ENCODE measurements at places on chromosomes 13 and 19.

DNA sequence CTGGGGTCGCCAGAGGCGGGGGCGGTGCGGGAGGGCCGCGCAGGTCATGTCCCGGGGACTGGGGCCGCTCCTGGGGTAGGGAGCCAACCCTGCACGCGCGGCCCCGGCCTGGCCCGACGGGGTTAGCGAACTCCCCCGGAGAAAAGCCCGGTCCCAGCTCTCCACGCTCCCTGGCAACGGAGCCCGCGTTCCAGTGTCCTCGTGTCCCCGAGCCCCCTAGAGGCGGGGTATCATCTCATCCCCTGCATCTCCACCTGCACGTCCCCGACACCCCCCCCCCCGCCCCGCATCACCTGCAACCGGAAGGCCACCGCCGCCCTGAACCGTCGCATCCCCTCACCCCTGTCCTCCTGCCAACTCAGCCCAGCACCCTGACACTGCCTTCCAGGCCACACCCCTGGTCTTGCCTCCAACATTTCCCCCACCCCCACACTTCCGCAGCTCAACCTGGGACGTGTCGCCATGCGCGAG, 2.7 kb downstream of the WDR88 start:
- DNase-seq, result no peak

DNA sequence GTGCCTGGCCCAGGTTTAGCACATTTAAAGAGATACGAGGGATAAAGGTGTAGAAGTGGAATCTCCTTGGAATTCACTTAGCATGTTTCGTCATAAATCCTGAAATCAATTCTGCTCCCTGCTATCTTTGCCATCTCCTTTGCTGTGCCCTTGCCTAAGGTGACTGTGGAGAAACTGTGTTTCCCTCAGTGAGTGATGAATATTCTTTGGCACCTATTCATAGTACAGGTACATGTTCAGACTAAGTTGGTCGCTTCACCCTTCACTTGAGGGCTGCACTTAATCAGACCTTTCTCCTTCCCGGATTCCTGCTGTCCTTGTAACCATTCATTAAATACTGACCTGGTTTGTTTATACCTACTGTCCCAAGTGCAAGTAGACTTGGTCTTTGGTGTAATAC, 17.8 kb downstream of the PCCA start:
- no peak for DNase-seq

DNA sequence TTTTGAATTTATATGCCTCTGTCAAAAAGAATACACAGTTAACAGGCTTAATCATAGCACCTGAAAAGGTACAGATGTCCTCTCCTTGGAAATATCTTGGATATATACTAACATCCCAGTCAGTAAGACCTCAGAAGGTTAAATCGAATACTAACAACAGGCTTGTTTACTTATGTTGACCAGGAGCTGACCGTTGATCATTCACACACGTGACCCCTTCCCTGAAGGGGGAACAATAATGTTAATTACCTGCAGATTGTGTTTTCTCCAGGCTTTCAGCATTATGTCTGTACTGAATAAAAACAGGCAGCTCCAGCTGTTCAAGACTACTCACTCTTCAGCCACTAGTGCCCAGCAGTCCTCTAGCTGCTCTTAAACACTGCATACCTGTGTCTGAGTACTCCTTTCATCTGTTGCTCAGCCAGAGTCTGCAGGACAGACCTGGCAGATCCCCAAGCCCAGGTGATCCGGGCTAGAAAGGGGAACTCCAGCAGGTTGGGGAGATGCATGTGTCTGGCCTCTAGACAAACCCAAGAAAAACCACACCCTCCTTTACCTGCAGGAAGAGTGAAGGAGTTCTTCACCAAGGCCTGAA, 163.9 kb downstream of the RNF17 start:
- no peak for DNase-seq

- no peak for DNase-seq
These were observed 3.5 kb upstream of the ZNF701 start for GRCh38 chr19:52566588-52566987.

DNA sequence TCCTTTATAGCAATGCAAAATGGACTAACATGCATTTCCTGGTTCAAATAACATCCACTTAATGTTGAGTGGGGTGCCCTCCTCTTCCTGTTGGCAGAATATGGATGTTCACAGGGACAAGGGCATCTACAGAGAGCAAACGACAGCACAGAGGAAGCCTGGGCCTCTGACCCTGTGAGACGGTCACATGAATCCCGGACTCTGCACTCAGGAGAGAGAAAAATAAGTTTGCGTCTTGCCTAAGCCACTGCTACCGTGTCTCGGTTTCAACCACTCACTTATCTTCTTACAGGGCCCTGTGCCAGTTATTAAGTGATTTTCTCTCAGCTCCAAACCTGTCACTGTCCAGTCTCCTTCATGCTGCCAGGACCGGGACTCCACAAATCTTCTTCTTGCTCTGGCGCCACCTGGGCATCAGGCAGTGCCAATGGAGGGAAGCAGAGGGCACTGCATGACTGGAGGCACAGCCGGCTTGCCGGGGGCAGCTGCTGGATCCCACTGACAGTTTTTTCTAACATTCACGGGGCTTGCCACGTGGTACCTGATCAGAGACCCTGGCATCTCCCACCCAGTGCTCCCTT, 11.8 kb downstream of the LIG1 start:
- no peak for DNase-seq

DNA sequence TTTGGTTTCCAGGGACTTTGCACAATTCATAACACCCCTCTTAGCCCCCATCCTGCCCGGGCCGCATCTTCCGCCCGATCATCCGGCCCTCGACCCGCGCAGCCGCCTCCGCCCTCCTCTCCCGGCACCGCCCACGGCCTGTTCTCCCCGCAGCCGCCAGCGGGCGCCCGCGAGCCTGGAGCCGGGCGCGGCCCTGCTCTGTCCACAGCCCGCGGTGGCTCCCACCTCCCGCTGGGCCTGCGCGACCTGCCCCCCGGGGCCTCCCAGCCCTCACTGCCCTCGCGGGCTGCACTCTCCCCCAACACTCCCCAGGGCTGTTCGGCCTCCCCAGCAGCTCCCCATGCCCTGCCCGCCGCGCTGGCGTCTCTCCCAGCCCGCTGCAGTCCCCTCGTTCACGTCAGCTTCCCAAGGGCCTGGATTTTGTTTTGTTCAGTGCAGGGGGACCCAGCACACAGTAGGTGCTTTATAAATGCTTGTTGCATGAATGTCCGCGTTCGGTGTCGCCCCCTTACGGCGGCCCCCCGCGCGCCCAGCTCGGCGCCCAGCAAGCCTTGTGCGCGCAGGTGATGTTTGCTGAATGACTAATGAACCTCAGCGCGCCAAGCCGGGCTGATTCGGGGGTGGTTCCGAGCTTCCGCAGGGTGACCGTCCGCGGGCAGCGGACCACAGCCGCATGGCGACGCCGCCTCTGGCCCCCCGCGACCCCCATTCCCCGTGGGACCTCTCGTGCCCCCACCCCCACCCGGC, 4.6 kb upstream of the APC2 start:
- peak; percentile 65 for DNase-seq

GRCh38 chr19:5166262-5166661, 174.3 kb downstream of the PTPRS start:
- DNase-seq, result no peak

DNA sequence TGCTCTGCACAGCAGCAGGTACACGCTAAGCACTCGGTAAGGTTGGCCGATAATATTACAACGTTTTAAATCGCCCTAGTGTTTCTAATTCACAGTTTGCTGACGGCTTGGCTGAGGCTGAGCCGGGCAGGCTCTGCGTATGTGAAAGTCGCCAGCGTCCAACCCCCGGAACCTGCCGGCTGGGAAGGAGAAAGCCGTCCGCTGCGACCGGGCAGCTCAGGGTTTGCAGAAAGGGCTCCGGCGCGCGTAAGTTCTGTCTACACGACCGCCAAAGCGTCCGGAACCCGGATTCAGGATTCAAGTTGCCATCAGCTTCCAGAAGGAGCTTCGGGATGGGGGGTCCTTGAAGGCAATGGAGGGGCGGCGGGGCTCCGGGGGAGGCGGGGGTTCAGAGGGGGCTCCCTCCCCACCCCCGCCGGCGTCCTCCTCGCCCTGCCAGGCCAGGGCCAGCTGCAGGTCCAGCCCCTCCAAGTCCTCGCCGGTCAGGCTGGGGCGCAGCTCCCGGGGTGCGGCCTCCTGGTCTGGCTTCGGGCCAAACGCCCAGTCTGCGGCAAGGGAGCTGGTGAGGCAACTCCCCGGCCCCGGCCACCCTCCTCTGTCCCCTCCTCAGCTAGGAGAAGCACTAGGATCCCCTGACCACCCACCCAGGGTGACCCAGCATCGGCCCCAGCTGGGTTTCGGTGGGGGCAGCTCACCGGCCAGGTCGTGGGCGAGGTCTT, 575 bp downstream of the SMIM44 start:
- no peak for DNase-seq

- no peak for DNase-seq
These were observed 2.1 kb downstream of the CILP2 start for GRCh38 chr19:19540064-19540714.

DNA sequence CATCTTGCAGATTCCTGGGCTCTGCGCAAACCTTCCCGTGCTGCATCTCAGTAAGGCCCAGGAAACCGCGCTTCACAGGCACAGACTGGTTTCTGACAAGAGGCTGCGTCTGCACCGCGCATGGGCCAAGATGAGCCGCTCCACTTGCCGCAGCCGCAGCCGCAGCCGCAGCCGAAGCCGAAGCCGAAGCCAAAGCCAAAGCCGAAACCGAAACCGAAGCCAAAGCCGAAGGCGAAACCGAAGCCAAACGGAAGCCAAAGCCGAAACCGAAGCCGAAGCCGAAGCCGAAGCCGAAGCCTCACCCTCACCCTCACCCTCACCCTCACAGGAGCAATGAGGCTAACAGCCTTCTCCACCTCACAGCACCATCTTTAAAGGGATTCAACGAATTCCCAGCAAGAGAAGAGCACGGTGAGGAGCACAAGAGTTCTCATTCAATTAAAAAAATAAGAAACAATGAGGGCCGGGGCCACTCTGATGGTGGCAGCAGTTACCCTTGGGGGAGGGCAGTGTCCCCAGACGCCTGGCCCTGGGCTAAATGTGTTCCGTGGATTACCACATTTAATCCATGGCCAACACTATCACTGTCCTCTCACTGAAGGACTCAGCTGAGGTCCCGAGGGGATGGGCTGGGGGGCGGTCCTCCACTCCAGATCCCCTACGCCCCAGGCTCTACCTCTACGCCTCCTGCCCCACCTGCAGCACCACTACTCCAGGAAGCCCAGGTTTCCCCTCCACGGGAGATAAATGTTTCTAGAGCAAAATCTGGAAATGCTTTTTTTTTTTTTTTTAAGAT, 29.1 kb downstream of the ZNF787 start:
- DNase-seq, result no peak

DNA sequence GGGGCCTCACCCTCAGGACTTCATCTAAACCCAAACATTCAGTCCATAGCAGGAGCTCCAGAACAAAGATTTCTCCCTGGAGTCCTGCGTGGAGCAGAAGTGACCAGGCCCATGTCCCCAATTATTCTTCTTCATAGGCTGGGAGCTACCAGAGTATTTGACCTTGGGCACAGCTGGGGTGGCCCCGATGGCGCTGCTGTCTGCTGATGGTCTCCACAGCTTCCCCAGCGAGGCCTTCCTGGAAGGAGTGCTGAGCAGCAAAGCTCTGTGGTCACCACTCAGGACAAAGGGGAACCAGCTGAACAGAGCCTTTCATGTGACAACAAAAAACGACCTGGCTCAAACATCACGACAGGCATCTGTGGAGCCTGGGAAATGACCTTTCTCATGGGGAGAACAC, 62.7 kb upstream of the ARGLU1 start:
- peak; percentile 4 for DNase-seq

- no peak for DNase-seq
These were observed 248.7 kb downstream of the TDRD3 start for GRCh38 chr13:60645676-60646075.

- DNase-seq, result no peak
These were observed 540.7 kb downstream of the GPC6 start for GRCh38 chr13:93767180-93767916.

GRCh38 chr13:101757446-101758039, 305.1 kb downstream of the ITGBL1 start:
- DNase-seq, result peak; percentile 70

GRCh38 chr13:94827566-94827965, 115.2 kb upstream of the SOX21 start:
- no peak for DNase-seq

GRCh38 chr19:44723952-44724319, 24.6 kb upstream of the BCL3 start:
- peak; percentile 68 for DNase-seq

GRCh38 chr19:3620145-3620816, 6.3 kb downstream of the CACTIN start:
- DNase-seq, result no peak

GRCh38 chr19:46984077-46985010, 35.3 kb upstream of the NPAS1 start:
- DNase-seq, result no peak

DNA sequence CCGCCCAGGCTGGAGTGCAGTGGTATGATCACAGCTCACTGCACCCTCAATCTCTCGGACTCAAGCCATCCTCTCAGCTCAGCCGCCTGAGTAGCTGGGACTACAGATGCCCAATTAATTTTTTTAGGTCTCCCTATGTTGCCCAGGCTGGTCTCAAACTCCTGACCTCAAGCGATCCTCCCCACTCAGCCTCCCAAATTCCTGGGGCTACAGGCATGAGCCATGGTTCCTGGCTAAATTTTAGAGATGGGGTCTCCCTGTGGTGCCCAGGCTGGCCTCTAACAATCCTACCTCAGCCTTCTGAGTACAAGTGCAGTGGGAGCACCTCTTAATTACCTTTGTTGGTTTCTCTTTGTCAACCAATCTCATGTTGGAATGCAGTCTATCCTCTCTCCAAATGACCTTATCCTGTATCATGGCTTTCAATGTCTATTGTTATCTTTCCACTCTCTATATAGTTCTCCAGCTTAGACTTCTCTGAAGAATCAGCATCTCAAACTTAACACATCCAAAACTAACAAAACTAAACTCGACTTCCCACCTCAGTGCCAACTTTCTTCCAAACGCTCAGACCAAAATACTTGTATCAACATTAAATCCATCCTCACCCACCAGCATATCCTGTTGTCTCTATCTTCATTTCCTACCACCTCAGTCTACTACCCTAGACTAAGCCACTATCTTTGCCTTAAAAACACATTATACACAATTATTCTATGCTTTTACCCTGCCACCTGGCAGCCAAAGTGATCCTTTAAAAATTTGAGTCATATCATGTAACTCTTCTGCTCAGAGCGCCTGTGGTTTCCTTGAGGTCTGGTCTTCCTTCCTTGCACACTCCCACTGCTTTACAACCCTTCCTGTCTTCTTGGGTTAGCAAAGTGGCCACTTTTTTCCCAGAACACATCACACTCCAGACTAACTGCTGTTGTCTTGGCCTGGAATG, 6.7 kb downstream of the TPT1 start:
- DNase-seq, result peak; percentile 95

Data from Kasumi-1 (cell line).